ENCODE measurements at places on chromosomes 6 and 20.

DNA sequence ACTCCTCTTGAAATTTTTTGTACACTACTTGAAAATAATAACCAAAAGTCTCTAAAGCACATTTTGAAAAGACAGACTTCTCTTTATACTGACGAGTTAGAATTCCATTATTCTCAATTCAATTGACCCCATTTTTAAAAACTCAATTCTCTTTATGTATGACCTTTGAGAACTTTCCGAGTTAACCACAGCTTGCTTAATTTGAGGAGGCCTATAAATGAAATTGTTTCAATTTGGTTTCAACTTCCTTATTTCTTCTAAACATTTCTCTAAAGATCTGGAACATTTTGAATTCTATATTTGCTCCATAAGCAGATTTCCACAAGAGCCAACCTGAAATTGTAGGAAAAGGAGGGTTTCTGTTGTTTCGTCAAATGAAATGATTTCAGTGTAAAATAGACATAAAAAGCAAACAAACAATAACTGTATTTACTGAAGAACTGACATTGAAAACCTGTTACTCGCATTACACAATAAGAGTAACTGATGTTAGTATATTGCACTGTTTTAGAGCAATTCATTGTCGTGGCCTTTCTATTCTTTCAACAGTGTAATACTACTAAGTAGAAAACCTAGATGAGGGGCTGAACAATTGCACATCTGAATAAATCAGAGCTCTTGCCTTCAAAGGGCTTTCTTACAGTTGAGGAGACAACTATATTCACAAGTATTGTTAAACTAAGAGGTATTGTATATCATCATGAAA is 223.6 kb downstream of the HIVEP2 start:
- DNase-seq, result no peak

DNA sequence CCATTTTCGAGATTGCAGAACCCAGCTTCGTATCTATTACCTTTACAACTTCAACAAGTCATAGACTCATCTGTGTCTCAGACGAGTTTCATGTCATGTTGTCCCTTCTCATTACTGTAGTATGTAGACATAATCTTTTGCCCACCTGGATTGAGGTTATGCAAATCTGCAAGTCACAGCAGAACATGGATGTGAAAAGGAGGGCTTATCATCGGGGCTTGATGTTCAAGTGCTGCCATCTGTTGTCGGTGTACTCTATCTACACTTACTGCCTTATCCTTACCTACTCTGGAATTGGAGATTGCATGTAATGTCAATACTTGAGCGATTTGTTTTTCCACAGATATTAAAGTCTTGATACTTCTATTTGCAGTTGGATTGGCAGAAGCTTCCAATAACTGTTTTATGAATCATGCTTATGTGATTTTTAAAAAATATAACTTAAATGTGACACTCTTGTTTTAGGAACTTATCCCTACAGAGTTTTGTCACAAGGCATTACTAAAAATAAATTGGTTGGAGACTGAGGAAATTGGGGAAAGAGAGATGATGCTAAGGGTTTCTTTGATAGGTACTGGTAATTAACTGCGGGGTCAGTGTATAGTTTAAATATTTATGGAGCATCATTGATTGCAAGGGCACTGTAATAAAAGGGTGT is 3.0 kb upstream of the GOPC start:
- DNase-seq, result peak; percentile 64

DNA sequence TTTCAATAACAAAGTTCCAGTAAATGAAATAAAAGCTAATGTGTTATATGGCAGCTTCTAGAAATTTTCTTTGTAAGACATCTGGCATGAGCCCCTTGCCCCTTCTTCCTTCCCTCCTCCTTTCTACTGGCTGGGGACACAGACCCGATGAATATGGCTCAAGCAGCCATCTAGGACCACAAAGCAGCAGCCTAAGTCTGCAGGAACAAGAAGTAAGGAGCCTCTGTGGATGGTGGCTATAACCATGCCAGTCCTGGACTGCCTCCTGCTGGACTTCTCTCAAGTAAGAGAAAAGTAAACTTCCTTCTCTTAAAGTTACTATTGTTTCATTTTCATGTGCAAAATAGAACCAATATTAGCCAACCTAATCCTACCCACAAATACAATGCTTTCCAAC is 114.9 kb upstream of the DST start:
- no peak for DNase-seq

DNA sequence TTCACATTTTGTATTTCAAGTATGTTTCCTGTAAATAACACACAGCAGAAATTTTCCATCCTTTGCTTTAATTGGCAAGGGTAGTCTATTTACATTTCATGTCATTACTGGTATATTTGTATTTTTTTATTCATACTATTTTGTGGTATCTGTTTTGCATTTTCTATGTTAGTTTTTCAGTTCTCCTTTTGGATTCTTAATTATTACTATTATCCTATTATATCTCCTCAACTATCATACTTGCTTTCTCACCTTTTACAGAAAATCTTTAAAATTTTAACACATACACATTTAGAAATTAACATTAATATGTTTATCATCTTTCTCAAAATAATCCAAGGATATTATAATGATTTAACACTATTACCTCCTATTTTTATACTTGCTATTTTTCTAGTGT is 918.3 kb upstream of the MAP3K7 start:
- no peak for DNase-seq

- DNase-seq, result no peak
Measured at GRCh38 chr6:52741872-52742271, 21.4 kb downstream of the GSTA2 start.

- no peak for DNase-seq
Measured at GRCh38 chr6:4606016-4606415, 170.2 kb upstream of the CDYL start.

GRCh38 chr6:136790411-136791295 is 1.6 kb downstream of the MAP3K5 start:
- DNase-seq, result no peak

DNA sequence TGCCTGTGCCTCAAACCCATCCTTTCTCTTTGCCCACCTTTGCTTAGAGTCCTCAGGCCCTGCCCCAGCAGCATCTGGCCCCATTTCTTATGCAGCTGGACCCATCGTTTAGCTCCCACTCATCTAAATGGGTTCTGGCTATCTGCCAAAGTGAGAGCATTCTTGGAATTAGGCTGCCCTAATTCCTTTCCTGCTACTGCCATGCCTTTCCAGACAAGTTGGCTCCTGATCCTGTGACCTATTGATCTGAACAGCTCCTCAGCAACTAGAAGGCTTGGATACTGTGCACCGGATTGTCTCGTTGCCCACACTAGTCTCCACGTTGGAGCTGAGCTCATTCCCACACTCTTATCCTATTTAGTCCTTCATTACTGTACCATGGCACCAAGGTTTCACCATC is 22.9 kb downstream of the DZANK1 start:
- DNase-seq, result peak; percentile 88

DNA sequence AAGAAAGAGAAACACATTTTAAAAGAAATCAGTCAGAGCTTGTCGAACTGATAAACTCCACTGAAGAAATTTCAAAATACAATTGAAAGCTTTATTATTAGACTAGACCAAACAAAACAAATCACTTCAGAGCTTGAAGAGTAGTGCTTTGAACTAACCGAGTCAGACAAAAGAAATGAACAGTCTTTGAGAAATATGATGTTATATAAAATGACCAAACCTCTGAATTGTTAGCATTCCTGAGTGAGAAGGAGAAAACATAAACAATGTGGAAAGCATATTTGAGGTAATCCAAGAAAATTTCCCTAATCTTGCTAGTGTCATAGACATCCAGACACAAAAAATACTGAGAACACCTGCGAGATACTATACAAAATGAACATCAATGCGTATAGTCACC is 13.2 kb upstream of the CST4 start:
- no peak for DNase-seq

DNA sequence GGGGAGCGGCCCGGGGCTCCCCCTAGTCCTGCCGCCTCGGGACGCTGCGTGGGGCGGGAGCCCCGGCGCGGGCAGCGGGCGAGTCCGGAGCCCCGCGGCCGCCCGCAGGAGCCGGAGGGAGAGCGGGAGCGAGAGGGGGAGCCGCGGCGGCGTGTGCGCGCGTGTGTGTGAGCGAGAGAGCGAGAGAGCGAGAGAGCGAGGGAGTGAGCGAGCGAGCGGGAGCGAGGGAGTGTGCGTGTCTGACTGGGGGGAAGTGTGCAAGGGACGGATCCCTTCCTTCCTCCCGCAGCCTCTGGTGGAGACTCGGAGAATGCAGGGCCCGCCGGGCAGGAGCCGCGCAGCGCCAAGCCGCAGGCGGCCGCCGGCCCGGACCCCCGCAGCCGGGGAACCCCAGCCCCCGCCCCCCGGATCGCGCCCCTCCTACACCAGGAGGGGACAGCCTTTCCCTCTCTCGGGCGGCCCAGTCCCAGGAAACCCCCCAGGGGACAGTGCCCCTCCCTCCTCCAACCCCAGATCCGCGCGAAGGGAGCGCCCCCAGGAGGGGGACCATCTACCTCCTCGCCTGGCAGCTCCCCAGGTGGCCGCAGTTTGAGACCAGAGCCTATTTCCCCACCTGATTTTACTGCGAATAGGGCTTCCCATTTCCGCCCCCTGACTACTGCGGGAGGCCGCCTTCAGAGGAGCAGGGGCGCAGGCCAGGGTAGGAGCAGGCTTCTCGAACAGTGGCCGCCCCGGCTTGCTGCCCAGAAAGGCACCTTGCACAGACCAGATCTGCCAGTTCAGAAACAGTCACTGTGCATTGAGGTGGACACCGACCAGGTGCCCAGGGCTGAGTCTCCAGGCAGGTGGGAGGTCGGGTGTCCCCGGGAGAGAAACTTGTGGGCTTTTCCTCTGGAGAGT is at the start of gene CDH22:
CDH22 (minus strand) TSS at position 241 of the 900 bp plus-strand sequence. CDS start 57,204 bp downstream, outside the sequence.
- DNase-seq, result no peak

GRCh38 chr6:3841711-3842565 is 7.2 kb upstream of the FAM50B start:
- DNase-seq, result no peak

DNA sequence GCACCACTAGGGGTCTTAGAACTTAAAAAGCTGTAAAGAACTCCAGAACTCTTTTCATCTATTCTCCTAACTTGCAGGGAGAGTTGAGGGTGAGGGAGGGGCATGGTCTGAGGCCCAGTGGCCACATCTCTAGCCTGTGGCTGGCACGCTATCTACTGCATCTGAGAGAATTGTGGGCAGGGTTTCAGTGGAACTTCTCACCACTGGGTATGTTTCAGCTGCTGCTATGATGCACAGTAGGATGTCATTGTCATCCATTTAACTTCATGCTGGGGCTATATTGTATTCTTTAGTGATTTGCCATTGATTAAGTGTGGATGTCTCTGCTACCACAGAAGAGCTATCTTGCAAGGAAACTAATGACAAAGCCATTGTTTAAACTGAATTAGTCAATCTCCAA is 4.5 kb downstream of the TMEM14A start:
- no peak for DNase-seq

DNA sequence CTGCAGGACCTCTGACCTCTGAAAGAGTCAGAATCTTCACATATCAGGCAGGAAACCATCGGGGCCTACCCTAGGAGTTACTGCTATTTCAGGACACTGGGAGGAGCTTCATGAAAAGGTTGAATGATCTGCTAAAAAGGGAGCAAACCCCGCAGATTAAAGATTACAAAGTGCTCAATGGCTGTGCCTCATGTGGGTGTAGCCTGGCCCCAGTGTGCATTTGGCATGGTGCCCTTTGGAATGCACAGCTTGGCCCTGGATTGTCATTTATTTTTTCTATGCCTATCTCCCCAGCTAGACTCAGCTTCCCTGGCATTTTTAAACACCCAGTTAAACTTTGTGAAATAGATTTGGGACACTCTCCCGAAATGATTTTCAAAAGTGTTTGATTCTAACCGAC is 368.5 kb upstream of the SPTLC3 start:
- no peak for DNase-seq

- peak; percentile 85 for DNase-seq
Measured at GRCh38 chr6:31815025-31815838, at the start of the genes HSPA1A and HSPA1L. Gene HSPA1A (plus strand): TSS chr6:31815543. CDS start chr6:31815757, 214 bp downstream. Gene HSPA1L (minus strand): TSS chr6:31815283. CDS start chr6:31811972, 3,311 bp downstream.

DNA sequence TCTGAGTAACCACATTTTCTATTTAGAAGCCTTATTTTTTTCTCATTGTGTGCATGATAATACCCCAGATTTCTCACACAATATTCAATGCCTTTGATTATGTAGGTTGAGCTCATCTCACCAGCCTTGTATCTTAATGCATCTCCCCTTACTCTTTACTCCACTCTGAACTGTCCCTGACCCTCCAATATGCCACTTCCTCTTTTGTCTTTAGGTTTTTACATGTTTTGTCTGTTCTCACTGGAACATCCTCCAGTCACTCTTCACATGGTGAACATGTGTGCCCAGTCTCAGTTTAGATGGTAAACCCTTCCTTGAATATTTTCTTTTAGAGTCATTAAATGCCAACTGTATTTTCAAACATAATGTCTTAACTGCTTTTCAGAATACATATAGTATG is 392.9 kb upstream of the IMPG1 start:
- DNase-seq, result no peak

- DNase-seq, result no peak
Measured at GRCh38 chr20:45223136-45223535, 2.0 kb downstream of the SEMG2 start.

DNA sequence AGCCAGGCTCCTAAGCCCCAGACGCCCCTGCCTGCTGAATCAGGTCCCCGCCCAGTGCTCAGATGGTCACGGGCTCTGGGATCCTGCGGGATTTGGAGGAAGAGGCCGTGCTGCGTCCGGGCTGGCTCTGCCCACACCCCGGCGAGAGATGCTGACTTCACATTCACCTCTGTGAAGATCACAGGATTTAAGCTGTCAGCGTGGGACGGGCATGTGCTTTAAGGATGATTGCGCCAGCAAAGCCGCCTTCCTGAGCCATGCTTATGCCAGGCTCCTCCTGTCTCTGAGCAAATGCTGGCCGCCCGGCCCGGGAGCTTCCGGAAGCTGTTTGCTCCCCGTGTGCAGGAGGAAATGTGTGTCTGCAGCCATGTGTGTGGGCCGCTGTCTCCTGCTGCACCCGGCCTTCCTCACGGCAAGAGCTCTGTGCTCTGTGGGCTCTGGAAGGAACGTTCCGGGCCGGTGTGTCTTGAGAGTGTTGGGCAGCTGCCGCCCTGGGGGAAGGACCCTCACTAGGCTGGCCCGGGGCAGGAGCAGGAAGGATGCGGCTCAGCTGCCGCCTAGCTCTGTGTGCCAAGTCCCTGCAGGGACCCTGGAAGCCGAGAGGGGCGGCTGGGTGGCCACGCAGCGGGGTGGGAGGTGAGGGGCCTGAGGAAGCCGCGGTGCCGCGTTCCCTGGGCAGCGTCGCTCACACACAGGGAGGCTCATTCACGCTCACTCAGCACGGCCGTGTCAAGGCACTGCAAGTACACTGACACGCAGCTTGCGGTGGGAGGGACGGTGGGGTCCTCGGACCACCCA is 19.0 kb upstream of the BHLHE23 start:
- DNase-seq, result no peak

GRCh38 chr6:155319902-155320301 is 5.6 kb upstream of the TFB1M start:
- DNase-seq, result no peak

GRCh38 chr6:1869308-1869707 is 259.6 kb downstream of the FOXC1 start:
- no peak for DNase-seq

- no peak for DNase-seq
Measured at GRCh38 chr6:139145661-139146060, 10.8 kb downstream of the HECA start.
